ENCODE measurements at places on chromosomes 7 and 10. TPM values are rescaled to one million over a fixed set of nuclear protein-coding genes. Genes with fewer than 3 reads are reported as not detected.

DNA sequence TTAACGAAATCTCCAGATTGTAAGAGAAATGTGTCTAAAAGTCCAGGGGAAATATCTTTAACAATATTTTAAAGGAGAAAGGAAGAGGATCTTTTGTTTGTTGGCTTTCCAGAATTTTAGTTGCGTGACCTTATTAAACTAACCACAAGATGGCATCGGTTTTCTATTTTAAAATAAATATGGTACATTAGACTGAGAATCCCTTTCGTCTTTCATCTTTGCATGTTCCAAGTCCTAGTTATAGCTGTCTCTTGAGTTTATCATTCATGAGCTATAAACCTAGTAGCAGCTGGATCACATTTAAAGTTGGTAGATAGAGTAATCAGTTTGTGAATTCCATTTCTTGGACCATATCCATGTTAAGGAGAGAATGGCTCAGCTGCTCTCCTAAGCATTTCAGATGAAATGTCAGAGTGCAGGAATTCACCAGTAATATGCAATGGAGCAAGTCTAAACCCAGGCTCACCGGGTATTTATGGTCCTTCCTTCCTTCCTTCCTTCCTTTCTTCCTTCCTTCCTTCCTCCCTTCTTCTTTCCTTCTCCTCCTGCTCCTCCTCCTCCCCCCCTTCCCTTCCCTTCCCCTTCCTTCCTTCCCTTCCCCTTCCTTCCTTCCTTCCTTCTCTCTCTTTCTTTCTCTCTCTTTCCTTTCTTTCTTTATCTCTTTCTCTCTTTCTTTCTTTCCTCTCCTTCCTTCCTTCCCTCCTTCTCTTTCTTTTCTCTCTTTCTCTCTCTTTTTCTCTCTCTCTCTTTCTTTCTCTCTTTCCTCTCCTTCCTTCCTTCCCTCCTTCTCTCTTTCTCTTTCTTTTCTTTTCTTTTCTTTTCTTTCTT lies 57.8 kb upstream of the RAB18 start:
- peak; percentile 60 for DNase-seq
- H3K4me3 ChIP-seq, result no peak overlapping the region
- no peaks in the 10 kb centered on the region for H3K27me3 ChIP-seq
- H3K36me3 ChIP-seq, result no peaks in the 10 kb centered on the region

WNT8B gene
- total RNA-seq, result 1.9 TPM

SLC18A3 gene
- total RNA-seq, result 0.12 TPM

- no peaks in the 10 kb centered on the region for H3K27me3 ChIP-seq
- no peaks in the 10 kb centered on the region for H3K4me1 ChIP-seq
- H3K27ac ChIP-seq, result no peak overlapping the region
- no peak overlapping the region for H3K4me3 ChIP-seq
- H3K36me3 ChIP-seq, result no peaks in the 10 kb centered on the region
Measured at GRCh38 chr10:24777196-24777595, 53.5 kb upstream of the ARHGAP21 start.

SORCS3 gene
- 1.4 TPM for total RNA-seq

CYP2C19 gene
- 0.35 TPM for total RNA-seq

PON2 gene
- total RNA-seq, result 39.4 TPM

DNA sequence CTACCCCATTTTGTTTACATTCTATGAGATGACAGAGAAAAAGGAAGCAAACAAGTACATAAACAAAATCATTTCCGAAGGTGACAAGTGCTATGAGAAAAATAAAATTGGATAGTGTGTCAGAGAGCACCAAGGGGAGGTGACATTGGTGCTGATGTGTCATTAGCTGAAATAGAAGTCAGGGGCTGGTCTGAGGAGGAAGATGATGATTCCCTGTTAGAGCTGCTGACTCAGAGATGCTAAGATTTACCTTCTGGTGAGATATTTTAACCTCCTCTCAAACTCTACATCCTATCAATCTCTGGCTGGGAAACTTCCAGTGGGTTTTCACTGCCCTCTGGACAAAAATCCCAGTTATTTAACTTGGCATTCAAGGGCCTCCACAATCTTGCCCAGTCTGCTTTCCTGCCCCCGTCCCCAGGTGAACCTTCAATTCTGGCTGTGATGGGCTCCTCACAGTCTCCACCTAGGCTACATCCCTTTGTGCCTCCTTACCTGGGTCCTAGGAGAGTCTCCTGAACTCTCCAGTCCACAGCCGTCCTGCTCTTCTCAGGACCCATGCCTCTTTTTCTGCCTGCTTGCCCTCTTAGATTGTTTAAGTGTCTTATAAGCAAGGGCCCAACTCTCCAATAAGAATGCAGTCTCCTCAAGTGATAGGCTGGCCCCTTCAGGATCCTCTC lies 26.6 kb downstream of the DUSP5 start:
- H3K36me3 ChIP-seq, result no peaks in the 10 kb centered on the region
- H3K4me1 ChIP-seq, result peaks cover 31% of the 10 kb centered on the region
- DNase-seq, result no peak

DNA sequence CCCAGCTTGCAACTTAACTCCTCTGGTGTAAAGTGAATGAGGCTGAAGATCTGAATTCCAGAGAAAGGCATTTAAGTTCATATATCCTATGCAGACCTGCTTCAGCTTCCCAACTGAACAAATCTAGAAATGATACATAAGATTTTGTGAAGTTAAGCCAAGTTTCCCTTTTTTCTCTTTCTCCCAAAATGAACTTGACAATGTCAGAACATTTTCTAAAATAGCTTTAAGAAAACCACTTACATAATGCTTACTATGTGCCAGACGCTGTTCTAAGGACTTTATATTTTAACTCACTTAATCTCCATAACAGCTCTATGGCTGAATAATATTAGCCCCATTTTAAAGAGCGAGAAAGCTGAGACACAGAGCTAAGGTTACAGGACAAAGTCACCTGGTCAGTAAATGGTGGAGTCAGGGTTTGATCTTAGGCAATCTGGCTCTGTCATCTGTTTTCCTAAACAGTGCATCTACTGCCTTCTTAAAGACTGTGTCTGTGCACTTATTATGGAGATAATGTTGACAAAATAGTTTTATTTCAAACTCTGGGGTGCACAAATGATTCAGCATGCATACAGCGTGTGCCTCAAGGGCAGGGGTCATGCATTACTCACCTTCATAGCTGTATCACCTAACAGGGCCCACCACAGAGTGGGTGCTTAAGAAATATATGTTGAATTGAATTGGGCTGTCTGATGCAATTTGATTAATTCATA lies 66.8 kb downstream of the RHOBTB1 start:
- H3K27me3 ChIP-seq, result no peaks in the 10 kb centered on the region
- no peaks in the 10 kb centered on the region for H3K36me3 ChIP-seq
- no peak overlapping the region for H3K4me3 ChIP-seq
- no peak for DNase-seq
- H3K4me1 ChIP-seq, result peaks cover 7% of the 10 kb centered on the region

ZNF394 gene
- 29.2 TPM for total RNA-seq

CPN1 gene
- not detected for total RNA-seq

DNA sequence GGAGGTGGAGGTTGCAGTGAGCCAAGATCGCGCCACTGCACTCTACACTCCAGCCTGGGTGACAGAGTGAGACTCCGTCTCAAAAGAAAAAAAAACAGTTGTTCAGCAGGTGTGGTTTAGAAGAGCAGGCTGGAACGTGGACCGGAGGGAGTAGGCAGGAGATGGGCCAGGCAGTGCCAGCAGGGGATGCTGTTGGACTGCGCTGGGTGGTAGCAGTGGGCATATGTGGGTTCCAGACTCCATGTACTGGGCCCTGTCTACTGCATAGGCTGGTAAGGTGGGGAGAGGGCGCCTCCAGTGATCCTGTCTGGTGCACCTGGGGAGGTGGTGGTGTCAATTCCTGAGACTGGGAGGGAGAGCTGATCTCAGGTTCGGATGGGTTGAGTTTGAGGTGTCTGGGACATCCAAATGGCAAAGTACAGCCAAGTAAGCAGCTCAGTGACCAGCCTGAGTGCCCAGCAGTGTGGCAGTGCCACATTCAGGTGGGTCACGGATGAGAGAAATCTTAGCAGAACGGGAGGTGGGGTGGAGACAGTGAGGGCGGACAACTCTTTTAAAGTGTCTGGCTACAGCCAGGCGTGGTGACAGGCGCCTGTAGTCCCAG lies 25.9 kb downstream of the SFXN4 start:
- peak; percentile 64 for DNase-seq
- H3K4me3 ChIP-seq, result no peak overlapping the region
- no peaks in the 10 kb centered on the region for H3K36me3 ChIP-seq
- no peaks in the 10 kb centered on the region for H3K4me1 ChIP-seq
- no peak overlapping the region for H3K27ac ChIP-seq

TMEM225B gene
- not detected for total RNA-seq

DLX5 gene
- not detected for total RNA-seq

- H3K4me1 ChIP-seq, result no peaks in the 10 kb centered on the region
- no peak overlapping the region for H3K27ac ChIP-seq
- no peaks in the 10 kb centered on the region for H3K27me3 ChIP-seq
- no peak overlapping the region for H3K4me3 ChIP-seq
- H3K36me3 ChIP-seq, result no peaks in the 10 kb centered on the region
Measured at GRCh38 chr7:148556892-148557291, 33.7 kb upstream of the C7orf33 start.

DNA sequence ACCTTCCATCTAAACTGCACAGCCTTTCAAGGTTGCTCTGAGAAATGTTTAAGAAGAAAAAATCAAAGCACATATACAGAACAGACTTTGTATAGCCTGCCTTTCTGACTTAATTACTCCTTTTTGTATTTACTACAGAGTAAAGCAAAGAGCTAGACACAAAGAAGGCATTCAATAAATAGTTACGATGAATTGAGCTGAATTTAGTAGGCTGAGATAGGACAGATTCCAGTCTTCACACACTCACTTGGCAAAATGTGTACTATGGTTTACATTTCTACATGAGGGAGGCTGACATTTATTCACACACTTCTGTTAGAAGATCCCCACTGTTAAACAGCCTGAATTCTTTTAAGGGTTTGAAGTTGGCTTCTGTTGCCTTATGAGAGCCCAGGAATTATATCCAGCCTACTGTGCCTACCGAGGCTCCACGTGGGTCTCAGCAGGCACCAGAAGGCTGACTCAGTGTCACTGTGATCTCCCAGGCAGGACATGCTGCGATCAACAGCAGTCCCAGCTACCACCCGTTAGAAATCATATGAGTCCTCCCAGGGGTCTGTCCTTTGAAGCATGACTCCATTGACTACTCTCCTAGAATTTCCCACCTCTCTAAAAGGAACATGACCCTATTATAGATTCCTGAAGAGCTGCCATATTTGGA lies 24.5 kb upstream of the SLC25A13 start:
- H3K27ac ChIP-seq, result no peak overlapping the region
- no peak overlapping the region for H3K4me3 ChIP-seq
- H3K27me3 ChIP-seq, result no peaks in the 10 kb centered on the region
- H3K4me1 ChIP-seq, result no peaks in the 10 kb centered on the region
- no peaks in the 10 kb centered on the region for H3K36me3 ChIP-seq

DNA sequence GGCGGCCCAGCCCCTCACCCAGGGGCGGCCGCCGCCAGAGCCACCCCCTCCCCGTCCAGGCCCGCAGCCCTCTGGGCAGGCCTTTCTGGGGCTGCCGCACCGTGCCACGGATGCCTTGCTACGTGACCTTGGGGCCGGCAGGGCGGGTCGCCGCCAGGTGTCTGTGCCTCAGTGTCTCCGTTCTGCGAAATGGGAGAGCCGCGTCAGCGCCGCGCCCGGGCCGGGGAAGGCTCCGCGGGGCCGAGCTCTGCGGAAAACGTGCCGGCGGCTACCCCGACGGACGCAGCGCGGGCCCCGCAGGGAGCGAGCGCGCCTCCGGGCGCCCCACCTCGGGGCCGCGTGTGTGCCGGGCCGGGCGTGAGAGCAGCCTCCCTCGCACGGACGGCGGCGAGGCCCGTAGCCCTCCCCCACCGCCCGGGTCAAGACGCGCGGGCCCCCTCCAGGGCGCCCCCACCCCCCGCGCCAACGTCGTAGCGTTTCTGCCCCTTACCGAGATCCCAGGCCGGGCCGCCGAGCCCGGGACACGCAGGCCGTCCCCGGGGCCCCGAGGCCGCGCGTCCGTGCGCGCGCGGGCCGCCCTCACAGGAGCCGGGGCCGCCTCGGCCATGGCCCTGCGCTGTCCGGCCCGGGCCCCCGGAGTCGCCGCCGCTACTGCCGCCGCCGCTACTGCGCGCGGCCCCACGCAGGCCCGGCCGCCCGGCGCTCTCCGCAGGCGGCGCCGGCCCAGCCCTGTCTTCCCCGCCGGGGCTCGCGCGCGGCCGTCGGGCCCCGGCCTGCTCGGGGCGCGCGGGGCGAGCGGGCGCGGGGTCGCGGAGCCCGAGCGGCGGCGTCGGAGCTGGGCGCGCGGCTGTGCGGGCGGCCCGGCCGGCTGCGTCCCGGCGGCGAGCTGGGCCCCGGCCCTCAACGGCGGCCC lies 1.1 kb downstream of the ZNF777 start:
- H3K27me3 ChIP-seq, result peaks cover 65% of the 10 kb centered on the region
- peak overlapping the region; percentile 55 for H3K4me3 ChIP-seq
- no peaks in the 10 kb centered on the region for H3K36me3 ChIP-seq
- peak; percentile 43 for DNase-seq
- H3K27ac ChIP-seq, result no peak overlapping the region

All from GM23338 (cell line).